ENCODE measurements at places on chromosomes 5 and 9.

DNA sequence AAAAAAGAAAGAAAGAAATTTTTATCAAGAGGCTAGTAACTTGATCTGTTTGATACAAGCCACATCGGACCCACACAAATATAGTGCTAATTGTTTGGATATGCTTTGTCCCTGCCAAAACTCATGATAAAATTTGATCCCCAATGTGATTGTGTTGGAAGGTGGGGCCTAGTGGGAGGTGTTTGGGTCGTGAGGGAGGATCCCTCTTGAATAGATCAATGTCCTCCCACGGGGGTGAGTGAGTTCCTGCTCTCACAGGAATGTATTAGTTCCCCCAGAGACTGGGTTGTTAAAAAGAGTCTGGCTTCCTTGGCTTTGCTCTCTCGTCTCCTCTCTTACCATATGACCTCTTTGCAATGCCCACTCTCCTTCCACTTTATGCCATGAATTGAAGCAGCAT is 80.6 kb upstream of the CPLX2 start:
- DNase-seq, result no peak

GRCh38 chr5:124283031-124283430 is 463.4 kb downstream of the ZNF608 start:
- DNase-seq, result no peak

- DNase-seq, result no peak
These were observed 7.3 kb downstream of the PRR7 start for GRCh38 chr5:177453852-177454396.

GRCh38 chr9:126809068-126809467 is 4.2 kb downstream of the ZBTB43 start:
- no peak for DNase-seq

GRCh38 chr5:68405026-68405684 is 189.6 kb downstream of the PIK3R1 start:
- no peak for DNase-seq

- DNase-seq, result no peak
These were observed 279.2 kb upstream of the NREP start for GRCh38 chr5:112036206-112036605.
